Stimulated activated CD8-positive, alpha-beta memory T cell treated with anti-CD3 and anti-CD28 coated beads, Interleukin-7, amount 100 ng/mL, for 48 hours (primary cell): ENCODE measurements at places on chromosomes 3 and 15.
A peak's percentile ranks its signal among the peaks of the same experiment; 100 is the strongest.

DNA sequence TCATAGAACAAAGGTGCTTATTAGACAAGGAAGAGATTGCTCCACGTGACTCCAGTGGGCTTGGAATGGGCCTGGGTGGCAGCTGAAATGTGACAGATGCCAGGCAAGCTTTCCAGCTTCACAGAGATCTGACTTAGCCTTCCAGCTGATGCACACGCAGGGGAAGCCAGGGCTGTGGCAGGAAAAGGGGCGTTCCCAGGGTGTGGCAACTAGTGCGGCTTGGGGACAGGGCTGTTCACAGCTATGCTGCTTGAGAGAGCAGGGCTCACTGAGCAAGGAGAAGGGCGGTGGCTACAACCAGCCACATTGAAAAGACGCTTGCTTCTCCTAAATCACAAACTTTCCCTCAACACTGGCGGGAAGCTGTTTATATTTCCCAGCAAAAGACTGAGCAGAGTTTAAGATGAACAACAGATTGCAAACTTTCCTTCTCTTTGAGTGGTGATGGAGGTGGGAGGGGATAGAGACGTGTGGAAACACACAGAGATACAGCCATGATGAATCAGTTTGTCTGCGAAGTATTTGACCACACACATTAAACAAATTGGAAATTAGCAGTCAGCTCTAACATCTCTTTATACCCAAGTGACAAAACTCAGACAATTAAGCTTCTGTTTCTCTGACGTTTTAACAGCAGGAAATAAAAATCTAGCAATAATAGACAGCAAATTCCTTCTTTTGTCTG lies 127.5 kb downstream of the BDH1 start:
- DNase-seq = peak; percentile 47

GRCh38 chr15:77346245-77347036 lies 73.5 kb downstream of the PEAK1 start:
- DNase-seq = no peak

DNA sequence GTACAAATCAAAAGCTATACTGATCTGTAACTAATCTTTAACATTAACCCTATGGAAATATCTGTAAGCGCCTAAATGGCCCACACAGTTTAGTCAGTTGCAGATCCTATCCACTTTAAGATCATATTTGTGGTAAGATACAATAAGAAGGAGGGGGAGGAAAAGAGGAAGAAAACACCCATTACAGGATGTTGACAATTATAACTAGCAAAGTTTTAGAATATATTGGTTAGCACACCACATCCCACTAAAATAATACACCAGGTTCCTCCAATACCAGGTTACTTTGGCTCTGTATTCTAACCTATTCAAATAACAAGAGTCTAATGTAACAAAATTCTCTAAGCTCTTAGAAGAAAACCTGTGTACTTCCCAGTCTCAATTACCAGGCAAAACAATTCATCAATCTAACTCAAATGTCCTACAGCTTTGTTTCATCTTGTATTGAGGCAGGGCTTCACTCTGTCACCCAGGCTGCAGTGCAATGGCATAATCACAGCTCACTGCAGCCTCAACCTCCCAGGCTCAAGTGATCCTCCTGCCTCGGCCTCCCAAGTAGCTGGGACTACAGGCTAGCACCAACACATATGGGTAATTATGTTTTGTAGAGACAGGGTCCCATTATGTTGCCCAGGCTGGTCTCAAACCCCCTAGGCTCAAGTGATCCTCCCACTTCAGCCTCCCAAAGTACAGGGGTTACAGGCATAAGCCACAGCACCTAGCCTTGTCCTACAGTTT lies 4.2 kb downstream of the SLC4A7 start:
- DNase-seq = no peak

GRCh38 chr15:90954712-90955623 lies at the start of gene RCCD1:
Gene RCCD1, plus strand, starts transcription at chr15:90954884. Its CDS starts 1,851 bp downstream, at chr15:90956735.
- DNase-seq = peak; percentile 77

DNA sequence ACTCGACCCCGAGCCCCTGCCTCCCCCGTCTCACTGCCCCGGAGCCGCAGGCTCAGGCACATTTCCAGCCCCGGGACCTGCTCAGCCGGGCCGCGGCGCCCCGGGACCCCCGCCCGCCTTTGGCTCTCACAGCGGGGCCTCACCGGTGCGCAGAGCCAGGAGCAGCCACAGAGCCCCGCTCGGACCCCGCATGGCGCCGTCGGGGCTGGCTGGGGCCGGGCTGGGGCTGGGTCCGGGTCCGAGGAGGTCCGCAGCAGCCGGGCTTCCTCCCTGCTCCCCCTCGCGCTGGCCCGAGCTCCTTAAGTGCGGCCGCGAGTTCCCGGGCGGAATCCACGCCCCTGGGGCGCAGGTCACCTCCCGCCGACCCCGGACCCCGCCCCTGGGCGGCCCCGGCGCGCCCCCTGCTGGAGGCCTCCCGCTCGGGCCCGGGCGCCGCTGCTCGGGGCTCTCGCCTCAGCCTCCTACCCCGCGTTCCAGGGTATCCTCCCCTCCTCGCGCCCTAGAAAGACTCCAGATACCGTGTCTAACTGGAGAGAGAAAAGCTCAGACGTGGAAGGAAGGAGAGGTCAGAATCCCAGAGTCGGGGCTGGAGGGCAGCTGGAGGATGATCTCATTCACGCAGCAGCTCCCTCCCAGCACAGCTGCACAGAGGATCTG lies at the start of gene MELTF:
TSS of gene MELTF (minus strand) at position 307 of the 657 bp plus-strand sequence. CDS start at position 192, 115 bp downstream.
- DNase-seq = peak; percentile 31

- no peak for DNase-seq
Observed at GRCh38 chr15:39330061-39330460, 250.8 kb upstream of the THBS1 start.

DNA sequence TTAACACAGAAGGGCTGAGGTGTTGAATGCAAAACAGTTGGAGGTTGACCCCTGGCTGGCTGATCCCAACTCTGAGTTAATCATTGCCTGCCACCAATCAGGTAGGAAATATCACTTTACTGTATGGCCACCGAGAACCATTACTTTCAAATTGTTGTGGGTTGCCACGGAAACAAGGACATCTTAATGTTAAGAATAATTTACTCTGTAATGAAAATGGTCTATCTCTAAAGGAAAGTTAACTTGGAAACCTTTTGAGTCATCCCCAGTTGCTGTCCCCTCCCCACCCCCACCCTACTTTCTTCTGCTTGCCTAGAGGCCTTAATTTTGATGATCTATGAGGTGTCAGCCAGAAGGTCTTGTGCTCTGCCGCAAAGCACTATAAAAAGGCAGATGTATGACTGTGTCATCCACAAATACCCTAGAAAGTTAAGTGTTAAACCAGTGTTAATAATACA lies 78.7 kb upstream of the SNRK start:
- DNase-seq = no peak

GRCh38 chr15:70512772-70513362 lies 250.5 kb downstream of the UACA start:
- peak; percentile 43 for DNase-seq

DNA sequence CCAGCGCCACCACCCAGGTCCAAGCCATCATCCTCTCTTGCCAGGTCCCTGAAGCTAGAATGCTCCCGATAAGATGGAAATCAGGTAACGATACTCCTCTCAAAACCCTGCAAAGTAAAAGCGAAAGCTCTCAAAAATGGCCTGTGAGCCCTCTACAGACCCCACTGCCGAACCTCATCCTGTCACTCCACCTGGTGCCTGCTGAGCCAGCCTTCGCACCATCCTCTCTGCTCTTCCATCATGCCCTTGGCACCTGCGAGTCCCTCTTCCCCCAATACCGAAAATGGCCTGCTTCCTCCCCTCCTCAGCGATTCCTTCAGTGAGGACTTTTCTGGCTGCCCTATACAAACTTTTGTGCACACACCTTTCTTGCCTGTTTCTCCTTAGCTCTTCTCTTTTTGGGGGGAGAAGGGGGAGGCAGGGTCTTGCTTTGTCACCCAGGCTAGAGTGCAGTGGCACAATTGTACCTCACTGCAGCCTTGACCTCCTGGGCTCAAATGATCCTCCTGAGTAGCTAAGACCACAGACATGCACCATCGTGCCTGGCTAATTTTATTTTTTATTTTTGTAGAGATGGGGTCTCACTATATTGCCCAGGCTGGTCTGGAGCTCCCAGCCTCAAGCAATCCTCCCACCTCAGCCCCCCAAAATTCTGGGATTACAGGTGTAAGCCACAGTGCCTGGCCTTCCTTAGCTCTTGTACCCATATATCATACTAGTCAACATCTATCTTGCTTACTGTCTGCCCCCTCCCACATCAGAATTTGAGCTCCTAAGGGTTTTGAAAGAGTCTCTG lies 3.0 kb downstream of the IDH2 start:
- no peak for DNase-seq

- DNase-seq = no peak
Observed at GRCh38 chr3:53217175-53217574, 38.6 kb downstream of the TKT start.

- no peak for DNase-seq
Observed at GRCh38 chr15:43433165-43433564, 59.8 kb downstream of the TP53BP1 start.

DNA sequence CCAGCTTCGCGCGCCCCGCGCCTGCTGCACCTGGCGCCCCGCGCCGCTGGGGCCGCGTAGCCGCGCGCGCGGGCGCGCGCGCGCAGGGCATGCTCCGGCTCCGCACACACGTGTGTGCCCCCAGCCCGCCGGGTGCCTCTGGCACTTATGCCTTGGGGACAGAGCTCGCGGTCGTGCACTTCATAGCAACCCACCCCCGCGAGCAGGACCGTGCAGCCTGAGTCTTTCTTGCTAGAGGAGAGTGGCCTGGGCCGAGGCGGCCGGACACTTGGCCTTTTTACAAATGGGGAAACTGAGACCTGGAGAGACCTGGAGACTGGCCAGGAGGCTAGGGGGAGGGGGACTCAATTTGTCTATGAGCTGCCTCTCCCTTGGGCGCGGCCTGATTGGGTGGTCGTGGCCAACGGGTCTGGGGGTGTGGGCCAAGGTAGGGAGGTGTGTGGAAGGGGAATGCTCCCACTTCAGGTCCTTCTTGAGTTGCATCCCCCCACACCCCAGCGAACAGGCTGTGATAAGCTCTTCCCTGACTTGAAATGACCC lies 562 bp downstream of the NBEAL2 start:
- DNase-seq = no peak

GRCh38 chr15:78766041-78766440 lies 45.2 kb downstream of the ADAMTS7 start:
- DNase-seq = no peak

DNA sequence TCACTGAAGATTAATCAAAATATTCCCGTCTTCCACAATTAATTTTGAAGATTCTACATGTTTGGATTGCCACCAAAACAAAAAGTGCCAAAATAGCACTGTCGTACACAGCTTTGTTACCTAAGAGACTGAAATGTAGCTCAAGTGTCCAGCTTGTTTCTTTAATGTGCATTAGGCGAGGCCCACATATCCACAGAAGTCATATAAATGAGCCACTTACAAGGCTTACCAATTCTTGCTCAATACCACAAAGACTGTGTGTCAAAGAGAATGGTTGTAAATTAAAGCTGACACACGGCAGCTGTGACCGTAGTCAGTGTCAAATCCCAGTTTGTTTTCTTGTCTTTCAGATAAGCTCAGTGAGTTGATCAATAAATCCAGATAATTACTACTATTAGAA lies 639.4 kb upstream of the TBL1XR1 start:
- DNase-seq = no peak

GRCh38 chr15:95948411-95948810 lies 382.1 kb upstream of the NR2F2 start:
- no peak for DNase-seq
